CD4-positive, CD25-positive, alpha-beta regulatory T cell (primary cell): ENCODE measurements at places on chromosomes 4 and X. TPM values are rescaled to one million over a fixed set of nuclear protein-coding genes. Genes with fewer than 3 reads are reported as not detected.

DNA sequence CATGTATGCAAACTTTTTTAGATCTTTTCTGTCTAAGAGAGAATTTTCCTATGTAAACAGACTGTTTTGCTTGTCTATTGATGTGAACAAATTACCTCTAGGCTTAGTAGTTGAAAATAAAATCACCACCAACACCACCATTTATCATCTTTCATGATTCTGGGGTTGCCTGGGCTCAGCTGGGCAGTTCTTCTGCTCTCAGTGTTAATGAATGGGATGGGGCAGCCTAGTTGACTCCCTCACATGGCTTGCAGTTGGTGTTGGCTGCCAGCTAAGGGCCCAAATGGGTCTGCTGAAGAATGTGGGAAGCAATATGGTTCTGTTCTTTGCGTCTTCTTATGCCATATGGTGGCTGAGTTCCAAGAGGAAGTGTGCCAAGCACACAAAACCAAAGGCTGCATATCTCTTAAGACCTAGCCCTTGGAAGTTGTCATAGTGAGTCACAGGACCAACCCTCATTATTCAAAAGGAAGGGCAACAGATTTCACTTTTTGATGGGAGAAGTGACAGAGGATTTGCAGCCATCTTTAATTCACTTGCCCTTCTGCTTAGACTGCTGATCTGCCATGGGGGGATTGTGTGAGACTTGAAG lies 17.9 kb downstream of the REELD1 start:
- H3K27me3 ChIP-seq: peaks cover 1% of the 10 kb centered on the region
- H3K4me3 ChIP-seq: no peak overlapping the region
- H3K36me3 ChIP-seq: no peaks in the 10 kb centered on the region
- H3K4me1 ChIP-seq: no peaks in the 10 kb centered on the region
- H3K27ac ChIP-seq: no peak overlapping the region

GRCh38 chrX:64313624-64314023 lies 81.6 kb downstream of the MTMR8 start:
- DNase-seq: no peak
- no peaks in the 10 kb centered on the region for H3K36me3 ChIP-seq
- H3K27me3 ChIP-seq: no peaks in the 10 kb centered on the region
- H3K4me3 ChIP-seq: no peak overlapping the region
- no peaks in the 10 kb centered on the region for H3K4me1 ChIP-seq

DNA sequence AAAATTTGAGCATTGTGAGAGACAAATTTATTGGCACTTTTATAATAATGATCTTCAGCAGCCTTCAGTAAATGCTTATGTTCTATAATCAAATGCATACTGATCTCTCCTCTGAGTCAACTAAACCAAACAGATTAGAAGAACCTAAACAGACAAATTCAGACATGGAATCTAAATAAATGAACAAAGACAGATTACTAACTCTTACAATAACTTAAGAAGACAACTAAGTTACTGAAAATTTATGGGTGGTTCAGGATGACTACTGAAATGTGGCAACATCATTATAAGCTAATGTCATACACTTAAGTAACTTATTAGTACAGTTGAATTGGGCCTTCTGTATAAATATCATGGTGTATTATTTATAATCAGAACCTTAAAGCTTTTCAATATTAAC lies 127.3 kb downstream of the NEK1 start:
- H3K4me1 ChIP-seq: no peaks in the 10 kb centered on the region
- H3K36me3 ChIP-seq: no peaks in the 10 kb centered on the region
- H3K27me3 ChIP-seq: no peaks in the 10 kb centered on the region
- no peak overlapping the region for H3K4me3 ChIP-seq

DNA sequence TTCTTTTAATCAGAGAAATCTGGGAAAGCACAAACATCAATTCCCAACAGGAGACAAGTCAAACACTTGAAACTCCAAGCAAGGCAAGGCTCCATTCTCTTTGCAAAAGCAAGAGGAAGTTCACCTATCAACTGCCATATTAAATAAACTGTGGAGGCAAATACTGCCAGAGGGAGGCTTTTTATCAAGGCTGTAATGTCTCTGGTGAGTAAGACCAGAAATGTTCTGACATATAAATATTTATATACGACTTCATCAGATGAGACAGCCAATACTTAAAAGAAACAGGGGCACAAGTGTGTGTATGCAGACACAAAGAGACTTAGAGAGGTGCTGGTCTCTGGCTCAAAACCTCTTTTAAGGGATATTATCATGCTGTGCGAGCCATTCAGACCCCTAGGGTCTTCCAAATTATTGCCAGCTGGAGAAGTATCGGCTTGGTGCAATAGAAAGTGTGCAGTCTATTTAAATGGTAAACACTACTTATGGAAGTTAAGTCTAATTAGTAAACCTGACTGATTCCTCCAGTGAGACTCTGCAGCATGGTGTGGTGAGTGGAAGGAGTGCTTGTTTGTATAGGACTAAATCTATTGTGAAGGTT lies 24.4 kb downstream of the DCX start:
- no peaks in the 10 kb centered on the region for H3K4me1 ChIP-seq
- H3K27me3 ChIP-seq: no peaks in the 10 kb centered on the region
- no peak for DNase-seq
- no peak overlapping the region for H3K27ac ChIP-seq

- no peak overlapping the region for H3K4me3 ChIP-seq
- H3K27me3 ChIP-seq: no peaks in the 10 kb centered on the region
- no peaks in the 10 kb centered on the region for H3K4me1 ChIP-seq
- no peaks in the 10 kb centered on the region for H3K36me3 ChIP-seq
Measured at GRCh38 chr4:85476381-85476780, 1.4 kb downstream of the ARHGAP24 start.

DNA sequence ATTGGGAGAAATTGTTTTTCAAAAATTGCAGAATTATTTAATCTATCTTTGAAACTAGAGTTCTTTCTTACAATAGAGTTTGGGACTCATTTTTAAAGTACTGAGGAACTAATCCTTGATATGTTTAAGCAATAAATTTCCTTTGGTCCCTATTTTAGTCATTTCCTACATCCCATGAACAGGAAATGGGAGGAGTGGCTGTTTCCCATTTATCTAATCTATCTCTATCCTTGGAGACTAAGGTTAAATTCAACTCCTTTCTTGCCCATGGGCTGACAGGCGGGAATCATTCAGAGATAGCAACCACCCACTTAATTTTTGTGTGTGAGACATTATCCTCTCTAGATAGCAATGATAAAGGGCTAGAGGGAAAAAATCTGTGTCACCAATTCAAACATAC lies 131.6 kb upstream of the EMCN start:
- DNase-seq: no peak
- no peak overlapping the region for H3K27ac ChIP-seq
- no peaks in the 10 kb centered on the region for H3K4me1 ChIP-seq
- no peak overlapping the region for H3K4me3 ChIP-seq

- H3K27ac ChIP-seq: no peak overlapping the region
- no peak overlapping the region for H3K4me3 ChIP-seq
- H3K36me3 ChIP-seq: no peaks in the 10 kb centered on the region
- DNase-seq: no peak
- no peaks in the 10 kb centered on the region for H3K4me1 ChIP-seq
Measured at GRCh38 chr4:69470561-69470960, 25.1 kb downstream of the UGT2B4 start.

DNA sequence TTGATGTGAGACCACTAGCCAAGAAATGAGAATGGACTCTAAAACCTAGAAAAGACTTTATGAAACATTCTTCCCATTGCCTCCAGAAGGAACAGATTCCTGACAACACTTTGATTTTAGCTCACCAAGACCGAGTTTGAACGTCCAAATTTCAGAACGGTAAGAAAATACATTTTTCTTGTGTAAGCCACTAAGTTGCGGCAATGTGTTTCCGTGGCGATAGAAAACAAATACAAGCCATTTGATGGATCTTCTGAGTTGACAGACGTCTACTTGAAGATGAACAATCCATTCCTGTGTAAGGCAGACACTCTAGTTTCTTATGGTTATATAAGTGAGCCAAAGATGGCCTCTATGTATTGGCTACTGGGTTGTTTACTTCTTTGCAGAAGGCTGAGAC lies 52.5 kb downstream of the HS3ST1 start:
- no peak for DNase-seq
- H3K27ac ChIP-seq: no peak overlapping the region
- H3K4me1 ChIP-seq: no peaks in the 10 kb centered on the region

DNA sequence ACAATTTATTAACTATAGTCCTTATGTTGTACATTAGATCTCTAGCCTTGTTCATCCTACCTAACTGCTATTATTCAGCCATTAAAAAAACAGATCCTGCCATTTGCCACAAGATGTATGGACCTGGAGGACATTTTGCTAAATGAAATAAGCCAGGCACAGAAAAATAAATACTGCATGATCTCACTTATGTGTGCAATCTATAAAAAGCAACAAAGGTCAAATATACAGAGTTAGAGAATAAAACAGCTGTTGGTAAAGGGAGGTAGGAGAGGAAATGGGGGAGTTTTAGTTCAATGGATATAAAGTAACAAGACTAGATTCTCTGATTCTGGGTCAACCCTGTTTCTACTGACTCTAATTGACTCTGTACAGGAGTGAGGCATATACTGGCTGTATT lies 103.3 kb upstream of the FAM9C start:
- no peaks in the 10 kb centered on the region for H3K36me3 ChIP-seq
- no peak overlapping the region for H3K4me3 ChIP-seq
- H3K4me1 ChIP-seq: peaks cover 13% of the 10 kb centered on the region

- H3K36me3 ChIP-seq: no peaks in the 10 kb centered on the region
- DNase-seq: no peak
- no peaks in the 10 kb centered on the region for H3K27me3 ChIP-seq
- no peak overlapping the region for H3K4me3 ChIP-seq
Measured at GRCh38 chr4:7226439-7226838, 34.1 kb downstream of the SORCS2 start.

GRCh38 chrX:132802033-132802432 lies 156.4 kb downstream of the HS6ST2 start:
- no peak overlapping the region for H3K4me3 ChIP-seq
- no peaks in the 10 kb centered on the region for H3K27me3 ChIP-seq
- H3K27ac ChIP-seq: no peak overlapping the region
- H3K36me3 ChIP-seq: no peaks in the 10 kb centered on the region
- no peak for DNase-seq

GRCh38 chrX:42992199-42992943 lies 214.4 kb upstream of the PPP1R2C start:
- H3K27me3 ChIP-seq: no peaks in the 10 kb centered on the region
- no peaks in the 10 kb centered on the region for H3K4me1 ChIP-seq
- no peaks in the 10 kb centered on the region for H3K36me3 ChIP-seq
- H3K4me3 ChIP-seq: no peak overlapping the region
- DNase-seq: no peak
- no peak overlapping the region for H3K27ac ChIP-seq

GRCh38 chrX:154135458-154136229 lies 8.4 kb upstream of the OPN1LW start:
- H3K36me3 ChIP-seq: no peaks in the 10 kb centered on the region
- no peaks in the 10 kb centered on the region for H3K27me3 ChIP-seq
- H3K27ac ChIP-seq: peak overlapping the region; percentile 80
- H3K4me1 ChIP-seq: peaks cover 18% of the 10 kb centered on the region

DNA sequence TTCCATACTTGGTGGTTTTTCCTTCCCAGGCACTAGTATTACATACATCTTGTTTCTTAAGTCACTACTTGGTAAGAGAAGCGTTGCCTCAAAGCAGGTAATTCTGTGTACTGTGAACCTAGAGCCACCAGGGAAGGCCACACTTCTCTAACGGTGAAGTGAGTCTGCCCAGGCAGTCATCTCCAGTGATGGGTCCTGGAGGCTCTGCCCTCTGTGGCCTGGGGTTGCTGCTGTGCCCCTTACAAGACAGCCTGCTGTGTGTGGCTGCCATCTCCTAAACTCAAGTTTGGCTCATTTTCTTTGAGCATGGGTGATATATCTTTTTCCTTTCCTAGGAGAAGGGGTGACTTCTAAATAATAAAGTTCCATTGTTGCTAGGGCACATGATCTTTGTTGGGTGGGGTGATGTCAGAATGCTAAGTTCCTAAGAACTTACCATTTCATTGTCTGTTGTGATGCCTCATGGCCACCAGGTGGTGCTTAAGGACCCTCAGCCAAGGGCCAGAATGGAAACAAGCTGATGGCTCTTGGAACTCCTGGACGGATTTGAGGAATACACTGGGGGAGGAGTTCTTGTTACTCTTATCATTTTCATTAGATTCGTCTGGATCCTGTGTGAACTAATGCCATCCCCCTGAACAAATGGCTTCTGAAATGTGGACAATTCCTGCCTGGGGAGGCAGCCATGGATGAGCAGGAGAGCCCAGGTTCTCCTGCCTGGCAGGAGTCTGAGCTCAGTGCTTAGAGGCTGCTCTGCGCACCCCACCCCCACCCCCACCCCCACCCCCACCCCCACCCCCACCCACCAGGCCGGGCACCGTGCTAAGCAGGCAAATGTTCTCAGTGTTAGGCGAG lies 41.1 kb upstream of the WDR1 start:
- H3K27me3 ChIP-seq: no peaks in the 10 kb centered on the region
- no peak overlapping the region for H3K27ac ChIP-seq
- H3K4me3 ChIP-seq: no peak overlapping the region

DNA sequence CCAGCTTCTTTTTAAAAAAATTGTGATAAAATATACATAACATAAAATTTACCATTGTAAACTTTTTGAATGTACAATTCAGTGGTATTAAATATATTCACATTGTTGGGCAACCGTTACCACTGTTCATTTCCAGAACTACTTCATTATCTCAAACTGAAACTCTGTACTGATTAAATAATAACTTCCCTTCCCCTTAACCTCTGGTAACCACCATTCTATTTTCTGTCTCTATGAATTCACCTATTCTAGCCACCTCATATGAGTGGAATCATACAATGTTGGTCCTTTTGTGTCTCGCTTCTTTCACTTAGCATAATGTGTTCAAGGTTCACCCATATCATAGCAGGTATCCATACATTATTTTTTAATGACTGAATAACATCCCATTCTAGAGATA lies 8.3 kb downstream of the GPR50 start:
- peaks cover 6% of the 10 kb centered on the region for H3K27me3 ChIP-seq
- no peak overlapping the region for H3K27ac ChIP-seq
- H3K4me1 ChIP-seq: no peaks in the 10 kb centered on the region
- no peaks in the 10 kb centered on the region for H3K36me3 ChIP-seq
- H3K4me3 ChIP-seq: no peak overlapping the region

- peak overlapping the region; percentile 76 for H3K4me3 ChIP-seq
- peaks cover 19% of the 10 kb centered on the region for H3K4me1 ChIP-seq
- H3K27ac ChIP-seq: peak overlapping the region; percentile 76
- H3K27me3 ChIP-seq: no peaks in the 10 kb centered on the region
- DNase-seq: no peak
Measured at GRCh38 chr4:142416121-142416520, 430.0 kb downstream of the INPP4B start.

GRCh38 chr4:23373261-23373660 lies 516.6 kb downstream of the PPARGC1A start:
- no peaks in the 10 kb centered on the region for H3K36me3 ChIP-seq
- no peaks in the 10 kb centered on the region for H3K4me1 ChIP-seq
- no peak overlapping the region for H3K27ac ChIP-seq
- H3K4me3 ChIP-seq: no peak overlapping the region

Gene SPANXD
- not detected for polyA plus RNA-seq

Gene SRP72
- 172 TPM for polyA plus RNA-seq

Gene AKAP4
- not detected for polyA plus RNA-seq

Gene TCEAL7
- not detected for polyA plus RNA-seq

Gene MECP2
- polyA plus RNA-seq: 16.9 TPM

Gene AR
- polyA plus RNA-seq: 0.36 TPM

Gene PHKA1
- not detected for polyA plus RNA-seq

Gene SMS
- polyA plus RNA-seq: 80.8 TPM

Gene CCNB3
- not detected for polyA plus RNA-seq

Gene CXorf66
- polyA plus RNA-seq: not detected

Gene PABPC1L2A
- polyA plus RNA-seq: not detected
